ENCODE measurements at places on chromosomes 7 and 10.
A peak's percentile ranks its signal among the peaks of the same experiment; 100 is the strongest.

DNA sequence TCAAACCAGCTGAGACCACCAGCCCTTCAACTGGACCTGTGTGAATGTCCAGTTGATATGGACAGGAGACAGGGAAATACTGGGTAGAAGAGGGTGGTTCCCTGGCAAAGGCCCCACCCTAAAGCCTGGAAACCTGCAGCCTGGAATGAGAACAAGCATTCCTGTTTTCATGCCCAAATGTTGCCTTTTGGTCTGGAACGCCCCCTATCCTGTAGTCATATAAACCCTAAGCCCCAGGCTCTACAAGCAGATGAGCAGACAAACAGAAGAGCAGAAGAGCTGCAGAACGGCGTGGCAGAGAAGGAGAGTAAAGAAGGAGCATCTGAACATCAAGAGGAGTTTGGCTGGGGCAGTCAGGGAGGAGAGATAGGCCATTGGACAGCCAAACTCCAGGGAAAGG lies 38.4 kb downstream of the SYPL1 start:
- ATAC-seq = no peak

DNA sequence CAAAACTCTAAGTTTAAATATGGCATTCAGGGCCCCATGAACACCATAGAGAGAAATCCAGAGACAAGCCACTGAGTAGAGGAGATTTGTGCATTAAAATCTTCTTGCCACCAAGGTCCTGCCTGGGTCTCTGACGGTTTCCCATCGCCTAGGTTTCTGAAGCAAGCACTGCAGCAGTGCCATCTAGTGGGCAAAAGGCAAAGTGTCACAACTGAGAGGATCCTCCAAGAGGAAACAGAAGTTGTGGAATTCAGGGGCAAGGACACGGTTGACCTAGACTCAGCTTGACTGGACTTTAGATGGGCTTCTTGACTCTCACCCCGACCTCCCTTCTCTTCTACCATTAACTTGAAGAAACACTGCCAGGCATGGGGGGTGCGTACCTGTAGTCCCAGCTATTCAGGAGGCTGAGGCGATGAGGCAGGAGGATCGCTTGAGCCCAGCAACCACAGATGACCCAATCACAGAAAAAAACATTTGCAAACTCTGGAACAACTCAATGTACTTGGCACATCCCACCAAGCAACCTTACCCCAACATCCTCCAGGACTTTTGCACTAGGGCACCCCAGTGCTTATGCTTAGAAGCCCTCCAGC lies 604.1 kb downstream of the GALNT17 start:
- ATAC-seq = peak; percentile 86

- ATAC-seq = peak; percentile 25
Observed at GRCh38 chr10:61837755-61838171, 63.7 kb upstream of the ARID5B start.

GRCh38 chr7:10239695-10240345 lies 733.9 kb upstream of the PHF14 start:
- ATAC-seq = no peak

GRCh38 chr7:26172048-26172447 lies 20.1 kb downstream of the NFE2L3 start:
- no peak for ATAC-seq

GRCh38 chr7:127587663-127588018 lies 570 bp upstream of the ARF5 start:
- no peak for ATAC-seq

GRCh38 chr7:75691793-75692543 lies 46.8 kb downstream of the HIP1 start:
- ATAC-seq = no peak

GRCh38 chr10:11433657-11434056 lies 177.8 kb downstream of the USP6NL start:
- ATAC-seq = no peak

GRCh38 chr10:125258676-125259075 lies 98.3 kb upstream of the CTBP2 start:
- no peak for ATAC-seq

DNA sequence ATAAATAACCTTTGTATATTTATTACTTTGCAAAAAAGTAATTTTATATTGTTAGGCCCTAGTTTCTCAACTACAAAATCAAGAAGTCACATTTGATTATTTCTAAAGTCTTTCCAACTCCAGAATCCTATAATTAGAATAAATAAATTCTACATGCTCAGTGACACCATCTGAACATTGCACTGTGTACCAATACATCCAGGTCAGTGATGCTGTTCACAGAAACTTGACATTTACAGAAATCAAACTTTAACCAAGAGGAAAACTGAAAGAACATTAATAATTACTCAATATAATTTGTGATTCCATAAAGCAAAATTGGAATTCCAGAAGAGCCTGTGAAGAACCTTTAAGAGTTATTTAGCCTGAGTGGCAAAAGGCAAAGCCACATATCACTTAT lies 104.0 kb upstream of the FAM133B start:
- no peak for ATAC-seq

DNA sequence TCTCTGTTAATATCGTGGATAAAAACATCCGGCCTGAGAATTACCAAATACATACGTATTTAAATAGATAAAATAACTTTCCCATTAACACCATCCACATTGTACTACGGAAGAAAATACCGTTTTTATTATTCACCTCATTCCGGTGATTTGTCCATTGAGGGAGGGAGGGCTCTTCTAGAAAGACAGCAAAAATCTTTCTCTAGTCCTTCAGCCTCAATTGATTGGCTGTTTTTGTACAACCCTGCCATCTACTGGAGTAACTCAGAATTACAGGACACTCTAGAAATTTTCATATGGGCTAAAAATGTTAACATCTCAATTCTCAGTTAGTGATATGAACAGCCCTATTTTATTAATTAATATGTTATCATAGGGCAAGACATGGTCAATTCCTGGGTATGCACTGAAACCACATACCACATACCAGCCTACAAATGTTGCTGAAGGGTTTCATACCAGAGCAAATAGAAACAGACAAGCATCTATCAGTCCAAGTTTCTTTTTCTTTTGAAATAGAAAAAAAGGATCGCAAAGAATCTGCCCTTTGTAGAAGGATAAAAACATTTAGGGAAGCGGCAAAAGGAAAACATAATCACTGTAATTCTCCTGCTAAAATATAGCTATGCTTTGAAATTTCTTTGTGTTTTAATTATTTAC lies 55.8 kb upstream of the CDCA7L start:
- ATAC-seq = peak; percentile 89

DNA sequence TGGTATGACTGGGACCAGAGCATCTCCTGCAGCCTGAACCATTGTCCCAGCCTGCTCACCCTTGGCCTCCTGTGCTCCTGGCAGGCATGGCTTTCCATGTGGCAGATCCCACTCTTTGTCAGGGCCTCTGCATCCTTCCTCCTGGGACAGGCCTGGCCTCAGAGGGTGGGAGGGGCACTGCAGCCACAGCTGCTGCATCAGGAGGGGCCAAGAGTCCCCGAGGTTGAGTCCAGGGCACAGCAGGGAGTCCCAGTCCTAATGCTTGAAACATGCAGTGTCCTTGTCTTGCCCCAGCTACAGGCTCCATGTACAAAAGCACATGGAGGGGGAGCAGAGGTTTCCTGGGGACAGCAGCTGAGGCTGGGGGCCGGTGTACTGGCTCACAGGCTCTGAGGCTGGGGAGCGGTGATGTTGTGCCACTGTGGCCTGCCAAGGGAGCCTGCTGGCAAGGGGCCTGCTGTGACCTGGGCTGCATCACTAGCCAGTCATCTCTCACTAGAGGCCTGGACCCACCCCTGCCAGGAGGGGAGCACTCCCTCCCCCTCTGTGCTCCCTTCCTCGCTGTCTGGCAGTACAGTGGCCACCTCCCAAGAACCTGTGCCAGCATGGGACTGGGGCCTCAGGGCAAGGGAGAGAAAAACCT lies 144.8 kb downstream of the ZNF248 start:
- ATAC-seq = no peak

- ATAC-seq = no peak
Observed at GRCh38 chr7:36746347-36746746, 22.1 kb upstream of the AOAH start.

DNA sequence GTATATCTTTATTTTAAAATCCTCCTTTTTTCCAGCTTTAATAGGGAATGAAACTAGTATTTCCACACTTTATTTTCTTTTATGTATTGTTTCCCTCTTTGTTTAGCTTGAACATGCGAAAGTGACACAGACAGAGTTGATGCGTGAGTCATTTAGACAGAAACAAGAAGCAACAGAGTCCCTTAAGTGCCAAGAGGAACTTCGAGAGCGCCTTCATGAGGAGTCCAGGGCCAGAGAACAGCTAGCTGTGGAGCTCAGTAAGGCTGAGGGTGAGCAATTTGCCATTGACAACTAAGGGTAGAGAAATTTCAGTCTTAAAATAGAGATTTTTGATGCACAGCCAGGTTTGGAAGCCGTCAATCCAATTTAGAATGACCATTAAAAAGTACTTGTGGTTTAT lies 73.1 kb downstream of the CYP51A1 start:
- no peak for ATAC-seq

GRCh38 chr7:156984174-156984891 lies 26.1 kb downstream of the MNX1 start:
- peak; percentile 34 for ATAC-seq
